ENCODE measurements at places on chromosomes 3 and 15. TPM values are rescaled to one million over a fixed set of nuclear protein-coding genes. Genes with fewer than 3 reads are reported as not detected.

Gene CDHR4
- not detected for total RNA-seq

Gene HACD2
- total RNA-seq: 47.2 TPM

Gene KCNAB1
- total RNA-seq: 3.2 TPM

Gene CPOX
- total RNA-seq: 15.8 TPM

Gene SLC2A2
- not detected for total RNA-seq

Gene FBXW12
- total RNA-seq: not detected
